ENCODE measurements at places on chromosomes 7 and 10.
A peak's percentile ranks its signal among the peaks of the same experiment; 100 is the strongest.

- peak; percentile 4 for DNase-seq
These were observed 39.3 kb downstream of the FAS start for GRCh38 chr10:89029785-89030437.

DNA sequence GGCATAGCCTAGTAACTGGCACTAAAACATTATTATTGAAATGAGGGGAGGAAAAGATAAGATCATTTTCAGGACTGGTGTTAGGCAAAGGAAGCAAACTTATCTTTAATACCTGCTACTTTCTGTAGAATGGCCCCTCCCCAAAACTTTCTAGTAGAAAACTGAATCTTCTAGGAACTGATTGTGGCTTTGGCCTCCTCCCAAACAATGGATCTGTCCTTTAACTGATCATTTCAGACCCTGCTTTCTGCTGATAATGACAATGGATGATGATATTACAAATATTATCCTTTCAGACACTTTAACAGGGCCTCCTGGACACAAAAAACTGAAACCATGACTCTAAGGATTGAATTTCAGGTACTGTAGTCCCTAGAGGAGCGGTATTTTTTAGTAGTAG lies 55.1 kb downstream of the EZH2 start:
- DNase-seq: no peak

- DNase-seq: no peak
These were observed 88.5 kb downstream of the PAXIP1 start for GRCh38 chr7:154914308-154914995.

DNA sequence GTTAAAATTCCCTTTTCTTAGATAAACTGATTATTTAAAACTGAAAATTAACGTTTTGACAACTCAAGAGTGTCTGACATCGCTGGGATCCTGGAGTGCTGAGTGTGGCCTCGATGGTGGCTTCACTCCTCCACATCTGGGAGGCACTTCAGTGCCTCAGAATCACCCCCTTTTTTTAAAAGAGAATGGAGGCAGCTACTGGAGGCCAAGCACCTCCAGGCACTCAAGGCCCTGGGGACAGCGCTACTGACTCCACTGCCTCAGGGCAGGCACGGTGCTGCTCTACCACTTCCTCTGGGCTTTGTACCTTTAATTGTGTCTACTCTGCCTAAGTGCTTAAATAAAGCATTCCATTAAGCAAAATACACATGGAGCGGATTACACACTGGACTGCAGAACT lies 27.2 kb upstream of the NCAPG2 start:
- DNase-seq: no peak

GRCh38 chr7:74020390-74020789 lies 7.6 kb upstream of the ELN start:
- no peak for DNase-seq

DNA sequence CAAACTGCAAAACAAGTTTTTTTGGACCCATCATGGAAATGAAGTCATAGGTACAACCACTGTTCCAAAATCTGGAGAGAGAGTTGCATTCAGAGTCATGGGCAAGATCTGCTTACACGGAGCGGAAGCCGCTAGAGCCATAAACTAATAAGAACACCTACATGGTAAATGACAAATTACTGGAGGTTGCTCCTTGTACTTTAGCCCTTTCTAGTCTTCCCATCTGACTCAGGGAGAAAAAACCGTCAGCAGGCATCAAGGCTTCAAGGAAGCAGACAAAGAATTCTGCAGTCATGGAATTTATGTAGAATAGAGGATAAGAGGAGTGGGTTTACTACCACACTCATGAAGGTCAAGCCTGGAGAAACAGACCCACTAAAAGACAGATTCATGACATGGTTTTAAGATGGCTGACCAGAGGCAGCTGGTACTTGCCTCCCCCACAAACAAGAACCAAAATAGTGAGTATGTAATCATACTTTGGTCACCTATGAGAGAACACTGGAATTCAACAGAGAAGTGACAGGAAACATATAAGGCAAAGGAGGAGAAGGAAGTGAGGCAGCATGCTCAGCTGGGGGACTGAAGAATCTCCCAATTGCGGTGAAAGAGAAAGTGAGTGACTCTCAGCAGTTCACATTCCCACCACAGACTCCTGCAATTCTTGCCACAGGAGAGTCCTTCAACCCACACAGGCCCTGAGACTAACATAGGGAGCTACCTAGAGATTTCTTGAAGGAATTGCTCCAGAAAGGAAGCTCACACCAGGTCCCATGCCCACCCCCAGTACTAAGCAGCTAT lies 42.4 kb upstream of the ASAH2 start:
- no peak for DNase-seq

DNA sequence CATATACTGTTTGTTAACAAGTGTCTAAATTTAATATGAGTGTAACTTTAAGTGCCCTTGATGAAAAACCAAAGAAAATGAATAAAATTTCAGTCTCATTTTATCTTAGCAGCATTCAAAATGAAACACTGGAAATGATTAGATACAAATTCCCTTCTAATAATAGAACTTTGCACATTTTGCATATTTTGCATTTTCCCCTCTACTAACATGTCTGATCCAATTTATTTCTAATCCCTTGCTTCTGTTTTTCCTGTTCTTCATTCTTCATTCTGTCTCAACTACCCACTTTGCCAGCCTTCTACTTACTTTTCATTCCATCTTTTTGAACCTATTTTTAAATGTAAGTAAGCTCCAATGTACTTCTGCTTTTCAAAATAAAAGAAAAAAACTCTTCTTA lies 42.7 kb upstream of the SEMA3D start:
- DNase-seq: no peak

- DNase-seq: no peak
These were observed 174.1 kb upstream of the TNRC18 start for GRCh38 chr7:5597772-5598171.

DNA sequence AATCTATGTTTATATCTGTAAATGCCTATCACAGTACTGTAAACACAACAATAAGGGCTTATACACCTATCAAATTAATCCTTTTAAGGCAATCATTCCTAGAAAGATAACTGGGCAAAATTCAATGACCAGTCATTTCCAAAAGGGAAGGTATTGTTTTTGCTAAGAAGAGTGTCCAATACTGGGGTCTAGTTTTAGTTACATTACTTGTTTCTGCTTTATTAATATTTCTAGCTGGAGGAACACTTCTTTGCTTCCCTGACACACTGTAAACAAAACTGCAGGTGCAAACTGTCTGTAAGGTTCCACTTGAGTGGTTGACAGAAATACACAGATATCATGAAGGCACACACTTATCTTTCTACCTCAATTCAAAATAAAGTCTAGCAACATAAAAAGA lies 84.2 kb upstream of the FAM133B start:
- DNase-seq: peak; percentile 41

- DNase-seq: no peak
These were observed 4.9 kb upstream of the DNTT start for GRCh38 chr10:96299383-96299782.

GRCh38 chr10:47019155-47020145 lies 108.2 kb downstream of the PTPN20 start:
- DNase-seq: no peak

DNA sequence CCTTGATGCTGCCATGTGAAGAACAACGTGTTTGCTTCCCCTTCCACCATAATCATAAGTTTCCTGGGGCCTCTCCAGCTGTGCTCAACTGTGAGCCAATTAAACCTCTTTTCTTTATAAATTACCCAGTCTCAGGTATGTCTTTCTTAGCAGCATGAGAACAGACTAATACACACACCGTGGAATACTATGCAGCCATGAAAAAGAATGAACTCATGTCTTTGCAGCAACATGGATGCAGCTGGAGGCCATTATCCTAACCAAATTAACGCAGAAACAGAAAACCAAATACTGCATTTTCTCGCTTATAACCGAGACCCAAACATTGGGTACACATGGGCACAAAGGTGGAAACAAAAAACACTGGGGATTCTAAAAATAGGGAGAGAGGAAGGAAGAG lies 286.7 kb upstream of the MINDY3 start:
- no peak for DNase-seq

DNA sequence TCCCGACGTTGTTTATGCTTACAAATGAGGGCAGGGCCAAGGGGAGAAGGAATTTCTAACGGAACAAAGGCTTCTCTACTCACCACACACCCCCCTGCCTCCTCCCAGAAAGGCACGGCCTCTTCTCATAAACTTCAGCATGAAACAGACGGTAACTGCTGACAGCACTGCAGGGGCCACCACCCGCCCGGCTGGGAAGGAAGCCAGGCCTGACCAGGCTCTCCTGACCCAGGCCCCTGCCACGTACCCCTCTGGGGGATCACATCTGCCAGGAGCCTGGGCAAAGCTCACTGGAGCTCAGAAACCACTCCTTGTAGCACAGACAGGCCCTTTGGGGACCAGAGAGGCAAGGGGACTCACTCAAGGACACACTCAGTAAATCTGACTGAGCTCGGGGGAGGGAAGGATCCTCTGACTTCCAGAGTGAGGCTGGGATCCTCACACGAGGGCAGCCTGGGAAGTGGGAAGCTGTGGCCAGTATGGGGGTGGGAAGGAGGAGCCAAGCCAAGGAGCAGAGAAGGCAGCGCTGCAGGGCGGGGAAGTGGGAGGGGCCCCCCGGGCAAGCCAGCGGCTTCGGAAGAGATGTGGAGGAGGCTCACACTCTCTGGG lies 46.1 kb downstream of the ZCCHC24 start:
- no peak for DNase-seq

DNA sequence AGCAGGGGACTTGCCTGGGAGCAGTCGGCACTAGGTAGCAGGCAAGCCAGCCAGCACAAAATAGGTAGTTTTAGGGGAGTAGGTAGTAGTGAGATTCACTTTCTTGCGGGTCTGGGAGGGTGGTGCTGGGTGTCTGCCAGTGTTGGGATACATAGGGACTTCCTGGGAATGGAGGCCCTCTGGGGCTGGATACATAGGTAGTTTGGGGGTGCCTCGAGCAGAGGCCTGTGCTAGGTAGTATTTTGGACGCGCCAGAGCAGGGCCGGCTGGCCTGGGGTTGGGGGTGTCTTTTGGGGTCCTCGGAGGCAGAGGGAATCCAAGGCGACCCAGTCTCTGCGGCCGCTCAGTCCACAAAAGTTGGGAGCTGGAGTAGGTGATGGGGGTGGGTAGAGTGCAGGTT lies 2.0 kb upstream of the HOXA3 start:
- DNase-seq: no peak

DNA sequence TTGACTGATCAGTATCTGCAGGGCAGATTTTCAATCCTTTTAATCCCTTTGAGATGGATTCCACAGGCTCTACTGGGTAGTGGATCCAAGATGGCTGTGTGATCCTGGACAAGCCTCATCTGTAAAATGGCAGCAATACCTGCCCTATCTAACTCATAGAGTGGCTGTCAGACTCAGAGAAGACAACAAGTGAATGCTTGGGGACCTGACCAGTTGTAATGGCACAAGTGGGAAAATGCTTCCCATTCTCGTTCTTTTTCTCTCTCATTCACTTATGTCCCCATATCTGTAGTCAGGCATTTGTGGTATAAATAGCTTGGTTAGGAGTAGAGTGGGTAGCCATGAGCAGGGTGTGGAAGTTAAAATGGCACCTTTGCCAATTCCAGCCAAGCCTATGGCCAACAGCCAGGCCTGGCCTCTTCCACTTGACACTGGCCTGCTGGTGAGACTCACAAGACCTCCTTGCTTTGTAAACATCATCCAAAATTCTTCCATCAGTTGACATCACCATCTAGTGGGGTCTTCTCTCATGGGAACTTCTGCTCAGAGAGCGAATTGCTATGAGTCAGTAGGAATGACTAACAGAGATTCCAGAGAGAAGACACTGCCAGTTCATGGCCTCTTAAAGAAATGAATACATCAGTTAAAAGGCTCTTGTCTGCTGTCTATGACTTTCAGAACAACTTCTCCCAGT lies 150.1 kb downstream of the PLPP4 start:
- no peak for DNase-seq

GRCh38 chr7:25240340-25240739 lies 12.1 kb upstream of the NPVF start:
- DNase-seq: no peak

DNA sequence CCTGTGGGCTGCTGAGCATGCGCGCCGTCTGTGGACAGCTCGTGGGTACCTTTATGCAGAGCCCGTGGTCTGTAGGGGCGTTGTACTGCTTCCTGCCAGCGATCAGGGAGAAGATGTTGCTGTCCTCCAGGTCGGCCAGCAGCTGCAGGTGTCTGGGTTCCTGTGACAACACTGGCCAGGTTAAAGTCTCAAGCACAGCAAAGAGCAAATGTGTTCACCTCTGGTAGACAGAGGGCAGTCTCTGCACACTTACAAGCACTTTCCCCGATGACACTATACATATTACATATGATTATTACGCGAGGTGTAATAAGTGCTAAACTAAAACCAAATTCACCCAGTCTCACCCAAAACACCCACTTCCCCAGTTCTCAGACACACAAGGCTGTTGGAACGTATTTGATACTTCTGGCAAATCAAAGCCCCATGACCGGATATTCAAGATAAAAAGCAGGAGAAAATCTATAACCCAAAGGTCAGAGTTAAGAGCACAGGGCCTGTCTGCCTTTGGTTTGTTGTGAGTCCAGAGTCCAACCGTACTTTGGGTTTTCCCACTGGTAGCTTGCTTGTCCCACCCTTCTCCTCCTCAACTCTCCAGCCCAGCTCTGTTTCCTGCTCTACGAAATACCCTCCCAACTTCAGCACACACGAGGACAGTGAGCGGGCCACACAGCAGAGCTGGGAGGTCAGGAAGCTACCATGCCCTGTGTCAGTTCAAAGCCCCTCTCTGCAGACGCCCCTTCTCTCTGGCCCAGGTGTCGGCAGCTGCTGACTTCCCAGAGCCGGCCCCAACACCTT lies 49.7 kb upstream of the DDC start:
- DNase-seq: no peak

Data from NCI-H187 (cell line).